Articular chondrocyte of knee joint (primary cell): ENCODE measurements at places on chromosomes 2 and 18. TPM values are rescaled to one million over a fixed set of nuclear protein-coding genes. Genes with fewer than 3 reads are reported as not detected.

ACOXL gene
- not detected in 2 replicates for total RNA-seq

MARCHF4 gene
- 0.52 and 1.1 TPM in 2 replicates for total RNA-seq

RAPH1 gene
- 87.5 and 95.1 TPM in 2 replicates for total RNA-seq

CCDC142 gene
- 15.0 and 20.8 TPM in 2 replicates for total RNA-seq
